Osteoblast (primary cell): ENCODE measurements at places on chromosomes 7 and 10. TPM values are rescaled to one million over a fixed set of nuclear protein-coding genes. Genes with fewer than 3 reads are reported as not detected.
A peak's percentile ranks its signal among the peaks of the same experiment; 100 is the strongest.

GRCh38 chr10:74329873-74330272, 178.9 kb downstream of the ADK start:
- H3K36me3 ChIP-seq, result no peaks in the 10 kb centered on the region
- DNase-seq, result no peak
- no peaks in the 10 kb centered on the region for H3K27me3 ChIP-seq
- H3K4me3 ChIP-seq, result no peak overlapping the region
- H3K27ac ChIP-seq, result no peak overlapping the region

Gene BICC1
- total RNA-seq, result 210 and 254 TPM in 2 replicates

DNA sequence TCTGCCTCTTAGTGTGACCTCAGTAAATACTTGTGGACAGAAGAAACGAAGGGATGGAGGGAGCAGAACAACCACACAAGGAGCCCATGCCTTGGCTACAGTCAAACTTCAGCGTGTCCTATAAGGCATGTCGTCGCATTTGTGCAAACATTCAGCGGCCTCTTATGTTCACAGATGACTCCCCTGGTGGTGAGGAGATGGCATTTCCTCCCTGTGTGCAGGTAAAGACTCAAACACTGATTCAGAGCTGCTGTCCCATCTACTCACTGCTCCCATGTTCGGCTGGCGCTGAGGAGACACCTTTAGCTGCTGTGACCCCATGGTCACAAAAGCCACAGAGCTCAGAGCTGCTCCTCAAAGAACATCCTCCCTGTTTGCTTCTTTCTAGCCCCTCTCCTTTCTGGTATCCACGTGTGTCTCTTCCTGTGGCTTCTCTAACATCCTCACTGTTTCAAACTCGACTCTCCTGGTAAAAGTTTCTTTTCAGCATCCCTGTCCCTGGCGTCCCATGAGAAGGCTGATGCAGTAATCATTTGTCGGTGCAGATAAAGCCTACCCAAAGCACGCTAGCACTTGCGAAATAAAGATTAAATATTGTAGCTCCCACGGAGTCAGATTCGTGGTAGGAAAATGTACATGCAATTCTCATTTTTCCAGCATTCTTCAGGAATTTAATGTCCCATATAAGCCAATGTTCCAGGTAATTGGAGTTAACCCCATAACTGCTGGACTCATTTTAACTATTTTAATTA, 124.9 kb upstream of the NEBL start:
- H3K27ac ChIP-seq, result no peak overlapping the region
- H3K4me1 ChIP-seq, result no peaks in the 10 kb centered on the region
- DNase-seq, result no peak
- H3K36me3 ChIP-seq, result no peaks in the 10 kb centered on the region

- H3K27me3 ChIP-seq, result no peaks in the 10 kb centered on the region
- no peak overlapping the region for H3K4me3 ChIP-seq
- no peaks in the 10 kb centered on the region for H3K4me1 ChIP-seq
- DNase-seq, result no peak
- H3K36me3 ChIP-seq, result no peaks in the 10 kb centered on the region
Observed at GRCh38 chr10:88366772-88367171, 216.3 kb downstream of the RNLS start.

Gene RET
- total RNA-seq, result under 0.01 TPM in 2 replicates

- DNase-seq, result peak; percentile 43
- H3K36me3 ChIP-seq, result no peaks in the 10 kb centered on the region
- H3K4me1 ChIP-seq, result peaks cover 4% of the 10 kb centered on the region
- no peaks in the 10 kb centered on the region for H3K27me3 ChIP-seq
- H3K4me3 ChIP-seq, result no peak overlapping the region
Observed at GRCh38 chr10:132263866-132264265, 43.9 kb downstream of the STK32C start.

- no peaks in the 10 kb centered on the region for H3K27me3 ChIP-seq
- no peaks in the 10 kb centered on the region for H3K4me1 ChIP-seq
- no peaks in the 10 kb centered on the region for H3K36me3 ChIP-seq
- no peak for DNase-seq
- no peak overlapping the region for H3K27ac ChIP-seq
Observed at GRCh38 chr10:91335147-91335546, 75.0 kb upstream of the HECTD2 start.

- no peaks in the 10 kb centered on the region for H3K36me3 ChIP-seq
- peak; percentile 1 for DNase-seq
- H3K27me3 ChIP-seq, result no peaks in the 10 kb centered on the region
- no peak overlapping the region for H3K4me3 ChIP-seq
- H3K4me1 ChIP-seq, result no peaks in the 10 kb centered on the region
Observed at GRCh38 chr7:13235436-13235835, 548.0 kb downstream of the ARL4A start.

GRCh38 chr7:130366564-130366963, 13.7 kb upstream of the CPA1 start:
- no peaks in the 10 kb centered on the region for H3K27me3 ChIP-seq
- peak; percentile 34 for DNase-seq
- H3K27ac ChIP-seq, result peak overlapping the region; percentile 4
- no peak overlapping the region for H3K4me3 ChIP-seq
- H3K36me3 ChIP-seq, result no peaks in the 10 kb centered on the region
- peaks cover 57% of the 10 kb centered on the region for H3K4me1 ChIP-seq

Gene AKR1C4
- not detected in 2 replicates for total RNA-seq

Gene PNLIPRP1
- not detected in 2 replicates for total RNA-seq

DNA sequence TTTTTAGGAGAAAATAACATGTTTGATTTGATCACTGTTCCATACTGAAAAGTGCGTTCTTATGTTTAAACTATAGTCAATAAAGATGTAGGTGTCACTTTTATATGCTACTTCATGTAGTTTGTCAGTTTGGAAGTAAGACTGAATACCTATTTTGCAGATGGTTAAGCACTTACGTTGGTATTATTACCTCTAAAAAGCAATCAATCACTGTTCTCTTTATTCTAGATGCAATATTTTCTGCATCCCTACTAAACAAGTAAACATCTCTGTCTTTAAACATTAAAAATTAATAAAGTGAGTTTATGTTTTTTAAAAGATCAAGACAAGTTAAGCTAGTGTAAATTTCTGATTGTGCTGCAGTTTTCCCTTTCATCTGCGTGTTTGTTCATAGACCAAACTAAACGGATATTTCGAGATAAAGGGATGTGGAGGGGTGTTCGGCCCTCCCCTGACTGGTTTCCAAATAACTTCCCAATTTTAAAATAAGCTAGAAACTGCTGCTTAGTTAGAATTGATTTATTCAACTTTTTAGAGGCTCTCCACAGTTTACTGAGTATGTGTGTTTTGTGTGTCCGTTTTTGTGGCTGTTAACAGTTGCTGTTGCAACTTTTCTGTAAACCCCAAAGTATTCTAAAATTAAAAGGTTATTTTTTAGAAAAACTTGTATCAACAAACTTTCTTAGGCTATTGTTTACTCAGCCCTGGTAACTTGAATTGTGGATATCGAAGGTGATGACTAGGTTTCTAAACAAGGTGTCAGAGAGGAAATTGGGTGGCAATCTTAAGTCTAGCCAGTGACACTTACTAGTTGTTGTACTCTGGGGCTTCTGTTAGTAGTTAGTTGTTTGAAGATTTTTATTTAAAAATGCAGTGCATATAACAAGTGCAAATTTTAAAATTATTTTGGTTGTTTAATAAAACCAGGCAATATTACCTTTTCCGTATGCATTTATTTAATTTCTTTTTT, 974 bp downstream of the KIF11 start:
- DNase-seq, result peak; percentile 39
- peak overlapping the region; percentile 87 for H3K27ac ChIP-seq
- H3K27me3 ChIP-seq, result no peaks in the 10 kb centered on the region
- peaks cover 24% of the 10 kb centered on the region for H3K4me1 ChIP-seq
- peak overlapping the region; percentile 82 for H3K4me3 ChIP-seq

- H3K36me3 ChIP-seq, result no peaks in the 10 kb centered on the region
- H3K27ac ChIP-seq, result no peak overlapping the region
- peaks cover 26% of the 10 kb centered on the region for H3K27me3 ChIP-seq
Observed at GRCh38 chr10:44913350-44914081, 2.4 kb downstream of the TMEM72 start.

Gene POT1
- total RNA-seq, result 23.5 and 30.1 TPM in 2 replicates

Gene PDE6C
- total RNA-seq, result not detected in 2 replicates

Gene OR2A12
- not detected in 2 replicates for total RNA-seq

DNA sequence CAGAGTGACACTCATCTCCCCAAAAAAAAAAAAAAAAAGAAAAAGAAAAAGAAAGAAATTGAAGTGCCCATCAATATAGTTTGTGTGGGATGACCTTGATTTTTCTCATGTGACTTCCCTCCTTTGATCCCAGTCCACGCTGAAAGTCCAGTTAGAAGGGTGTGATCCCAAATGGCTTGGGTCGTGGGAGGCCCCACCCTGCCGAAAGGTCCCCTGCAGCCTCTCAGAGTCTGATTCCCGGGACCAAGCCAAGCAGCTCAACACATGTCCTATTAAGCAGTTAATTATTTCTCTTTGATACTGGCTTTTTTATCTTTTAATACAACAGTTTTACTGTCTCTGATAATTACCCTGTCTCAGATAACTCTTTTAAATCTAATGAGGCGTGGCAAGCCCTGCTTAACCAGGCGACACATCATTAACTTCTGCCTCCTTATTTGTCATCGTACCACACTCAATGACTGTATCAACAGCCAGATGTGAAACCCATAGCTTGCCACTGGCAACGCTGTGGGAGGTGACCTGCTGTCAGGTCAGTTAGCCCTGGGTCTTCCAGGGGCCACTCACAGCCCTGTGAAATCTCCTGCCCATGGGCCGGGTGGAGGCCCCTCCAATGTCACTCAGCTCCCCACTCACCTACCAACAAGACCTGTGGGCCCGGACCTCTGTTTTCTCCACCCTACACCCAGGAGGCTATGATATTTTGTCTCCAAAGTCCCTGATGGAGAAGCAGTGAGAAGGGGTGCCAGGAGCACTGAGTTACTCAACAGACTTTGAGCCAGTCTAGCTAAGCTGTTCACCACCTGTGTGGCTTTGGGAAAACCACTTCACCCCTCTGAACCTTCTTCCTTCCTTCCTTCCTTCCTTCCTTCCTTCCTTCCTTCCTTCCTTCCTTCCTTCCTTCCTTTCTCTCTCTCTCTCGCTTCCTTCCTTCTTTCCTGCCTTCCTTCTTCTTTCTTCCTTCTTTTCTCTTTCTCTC, 110.0 kb upstream of the SFMBT2 start:
- DNase-seq, result no peak
- H3K27ac ChIP-seq, result no peak overlapping the region
- H3K36me3 ChIP-seq, result no peaks in the 10 kb centered on the region

- H3K27me3 ChIP-seq, result no peaks in the 10 kb centered on the region
- H3K36me3 ChIP-seq, result peaks cover 19% of the 10 kb centered on the region
- no peak overlapping the region for H3K27ac ChIP-seq
Observed at GRCh38 chr10:100534726-100535125, 1.0 kb upstream of the HIF1AN start.

Gene NPSR1
- not detected in 2 replicates for total RNA-seq

DNA sequence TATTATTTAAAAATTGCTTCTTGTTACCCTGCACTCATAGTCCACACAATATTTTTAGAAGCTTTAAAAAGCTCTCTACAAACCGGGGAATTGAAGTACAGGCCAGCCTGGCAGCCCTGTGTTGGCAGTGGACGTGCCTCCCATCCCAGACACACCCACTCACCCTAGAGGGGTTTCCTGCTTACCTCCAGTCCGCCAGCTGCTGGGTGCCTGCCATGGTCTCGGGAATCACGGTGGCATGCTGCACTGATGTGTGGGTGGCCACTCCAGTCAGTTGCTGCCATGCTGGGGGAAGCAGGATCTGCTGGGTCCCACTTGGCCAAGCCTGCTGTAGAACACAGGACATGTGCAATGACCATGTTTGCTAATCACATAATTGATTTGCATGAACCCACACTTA, 80.4 kb downstream of the CLEC2L start:
- H3K27ac ChIP-seq, result no peak overlapping the region
- peaks cover 53% of the 10 kb centered on the region for H3K36me3 ChIP-seq
- no peaks in the 10 kb centered on the region for H3K4me1 ChIP-seq

GRCh38 chr10:73810735-73811465, 498 bp downstream of the NDST2 start:
- no peaks in the 10 kb centered on the region for H3K27me3 ChIP-seq
- peaks cover 9% of the 10 kb centered on the region for H3K4me1 ChIP-seq
- H3K27ac ChIP-seq, result peak overlapping the region; percentile 78
- peak overlapping the region; percentile 83 for H3K4me3 ChIP-seq

DNA sequence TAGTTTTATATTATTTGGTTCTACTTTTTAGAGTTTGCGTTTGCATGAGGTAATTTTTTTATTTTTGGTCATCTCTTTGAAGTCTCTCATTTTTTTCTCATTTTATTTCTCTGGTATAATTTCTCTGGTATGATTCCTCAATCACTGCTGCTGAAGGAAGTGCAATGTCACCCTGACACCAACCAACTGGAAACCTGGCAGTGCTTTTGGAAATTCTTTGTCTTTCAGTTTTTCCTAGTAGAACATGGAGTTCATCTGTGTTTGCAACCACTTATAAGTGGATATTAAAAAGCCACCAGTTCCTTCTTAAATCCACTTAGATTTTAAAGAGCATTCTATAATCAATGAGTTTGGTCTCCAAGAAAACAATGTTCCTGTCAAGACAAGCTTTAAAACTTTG, 291.8 kb downstream of the PRKG1 start:
- H3K4me3 ChIP-seq, result no peak overlapping the region
- H3K4me1 ChIP-seq, result peaks cover 8% of the 10 kb centered on the region

- H3K27me3 ChIP-seq, result no peaks in the 10 kb centered on the region
- DNase-seq, result no peak
- no peak overlapping the region for H3K4me3 ChIP-seq
- H3K4me1 ChIP-seq, result no peaks in the 10 kb centered on the region
Observed at GRCh38 chr10:109831846-109832245, 91.5 kb downstream of the XPNPEP1 start.

GRCh38 chr10:125144693-125145623, 15.4 kb downstream of the CTBP2 start:
- H3K36me3 ChIP-seq, result peaks cover 4% of the 10 kb centered on the region
- H3K27ac ChIP-seq, result peak overlapping the region; percentile 23
- DNase-seq, result peak; percentile 95
- H3K27me3 ChIP-seq, result no peaks in the 10 kb centered on the region

GRCh38 chr10:17454161-17455014, at the start of gene ST8SIA6:
TSS of gene ST8SIA6 (minus strand) at chr10:17454595. CDS start at chr10:17454255, 340 bp downstream.
- no peaks in the 10 kb centered on the region for H3K36me3 ChIP-seq
- peak; percentile 98 for DNase-seq
- H3K4me1 ChIP-seq, result peaks cover 5% of the 10 kb centered on the region
- H3K27me3 ChIP-seq, result peaks cover 21% of the 10 kb centered on the region
- no peak within 1 kb of the TSS for H3K27ac ChIP-seq
